ENCODE measurements at places on chromosomes 4 and X. TPM values are rescaled to one million over a fixed set of nuclear protein-coding genes. Genes with fewer than 3 reads are reported as not detected.

GRCh38 chr4:155692361-155692760 is 25.7 kb downstream of the GUCY1A1 start:
- no peaks in the 10 kb centered on the region for H3K36me3 ChIP-seq
- DNase-seq = no peak
- H3K27me3 ChIP-seq = no peaks in the 10 kb centered on the region
- no peaks in the 10 kb centered on the region for H3K4me1 ChIP-seq
- H3K4me3 ChIP-seq = no peak overlapping the region

DNA sequence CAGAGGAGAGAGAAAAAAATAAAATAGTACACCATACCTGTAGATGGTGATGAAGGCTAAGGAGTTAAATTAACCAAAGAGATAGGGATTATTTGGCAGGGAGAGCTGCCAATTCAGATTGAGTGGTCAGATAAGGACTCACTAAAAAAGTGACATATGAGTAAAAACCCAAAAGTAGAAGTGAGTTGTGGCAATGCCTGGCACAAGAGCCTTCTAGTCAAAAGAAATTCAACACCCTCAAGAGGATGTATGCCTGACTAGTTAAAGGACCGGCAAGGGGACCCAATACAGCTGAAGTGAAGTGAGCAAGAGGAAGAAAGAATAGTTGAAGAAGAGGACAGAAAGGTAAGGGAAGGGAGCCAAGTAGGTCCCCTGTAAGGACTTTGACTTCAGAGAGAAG is 34.9 kb downstream of the ELF2 start:
- H3K36me3 ChIP-seq = peaks cover under 1% of the 10 kb centered on the region
- H3K4me3 ChIP-seq = no peak overlapping the region
- DNase-seq = no peak
- peaks cover 10% of the 10 kb centered on the region for H3K4me1 ChIP-seq

DNA sequence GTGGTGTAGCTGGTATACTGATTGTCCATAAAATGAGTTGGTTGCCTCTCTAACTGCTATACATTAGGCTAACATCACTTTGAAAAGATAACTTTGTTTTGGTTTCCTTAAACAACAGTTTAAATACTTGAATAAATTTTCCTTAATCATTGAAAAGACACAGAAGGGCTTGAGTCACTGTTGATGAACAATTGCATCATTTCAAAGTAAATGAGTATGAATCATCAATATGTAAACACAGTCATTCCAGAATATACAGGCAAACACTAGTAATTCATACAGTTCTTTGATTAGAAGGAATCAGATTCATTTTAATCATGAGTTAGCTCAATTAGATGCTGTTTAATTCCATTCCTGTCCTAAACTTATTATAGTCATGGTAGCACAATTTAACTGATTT is 160.6 kb downstream of the AFF2 start:
- H3K36me3 ChIP-seq = no peaks in the 10 kb centered on the region
- no peak overlapping the region for H3K4me3 ChIP-seq
- no peak for DNase-seq
- no peak overlapping the region for H3K27ac ChIP-seq

GRCh38 chr4:86965019-86965976 is 30.5 kb downstream of the AFF1 start:
- H3K36me3 ChIP-seq = peaks cover 3% of the 10 kb centered on the region
- H3K4me1 ChIP-seq = peaks cover 30% of the 10 kb centered on the region
- H3K27me3 ChIP-seq = no peaks in the 10 kb centered on the region
- H3K27ac ChIP-seq = no peak overlapping the region
- no peak overlapping the region for H3K4me3 ChIP-seq

DNA sequence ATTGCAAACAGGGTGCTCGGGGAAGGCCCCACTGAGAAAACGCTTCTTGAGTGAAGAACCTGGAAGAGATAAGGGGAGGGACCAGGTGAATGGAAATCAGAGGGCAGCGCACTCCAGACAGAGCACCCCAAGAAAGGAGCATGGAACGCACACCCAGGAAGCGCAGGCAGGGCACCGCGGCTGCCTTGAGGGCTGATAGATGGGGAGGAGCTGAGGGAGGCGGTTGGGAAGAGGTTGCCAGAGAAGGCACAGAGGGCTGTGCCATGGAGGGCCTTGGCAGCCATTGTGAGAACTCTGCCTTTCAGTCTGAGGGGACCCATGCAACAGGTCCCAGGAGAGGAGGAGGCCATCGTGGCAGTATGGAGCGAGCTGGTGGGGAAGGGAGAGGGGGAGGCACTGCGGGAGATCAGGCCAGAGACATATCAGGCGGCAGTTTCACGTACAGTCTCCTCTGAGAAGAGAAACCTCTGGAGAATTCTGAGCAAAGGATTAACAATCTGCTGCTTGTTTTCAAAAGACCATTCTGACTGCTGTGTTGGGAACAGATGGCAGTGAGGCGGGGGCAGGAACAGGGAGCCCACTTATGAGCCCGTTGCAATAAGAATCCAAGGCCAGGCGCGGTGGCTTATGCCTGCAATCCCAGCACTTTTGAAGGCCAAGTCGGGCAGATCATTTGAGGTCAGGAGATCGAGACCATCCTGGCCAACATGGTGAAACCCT is 83.7 kb downstream of the PCYT1B start:
- no peak overlapping the region for H3K27ac ChIP-seq
- no peak for DNase-seq
- H3K27me3 ChIP-seq = no peaks in the 10 kb centered on the region
- H3K36me3 ChIP-seq = no peaks in the 10 kb centered on the region
- H3K4me3 ChIP-seq = no peak overlapping the region

DNA sequence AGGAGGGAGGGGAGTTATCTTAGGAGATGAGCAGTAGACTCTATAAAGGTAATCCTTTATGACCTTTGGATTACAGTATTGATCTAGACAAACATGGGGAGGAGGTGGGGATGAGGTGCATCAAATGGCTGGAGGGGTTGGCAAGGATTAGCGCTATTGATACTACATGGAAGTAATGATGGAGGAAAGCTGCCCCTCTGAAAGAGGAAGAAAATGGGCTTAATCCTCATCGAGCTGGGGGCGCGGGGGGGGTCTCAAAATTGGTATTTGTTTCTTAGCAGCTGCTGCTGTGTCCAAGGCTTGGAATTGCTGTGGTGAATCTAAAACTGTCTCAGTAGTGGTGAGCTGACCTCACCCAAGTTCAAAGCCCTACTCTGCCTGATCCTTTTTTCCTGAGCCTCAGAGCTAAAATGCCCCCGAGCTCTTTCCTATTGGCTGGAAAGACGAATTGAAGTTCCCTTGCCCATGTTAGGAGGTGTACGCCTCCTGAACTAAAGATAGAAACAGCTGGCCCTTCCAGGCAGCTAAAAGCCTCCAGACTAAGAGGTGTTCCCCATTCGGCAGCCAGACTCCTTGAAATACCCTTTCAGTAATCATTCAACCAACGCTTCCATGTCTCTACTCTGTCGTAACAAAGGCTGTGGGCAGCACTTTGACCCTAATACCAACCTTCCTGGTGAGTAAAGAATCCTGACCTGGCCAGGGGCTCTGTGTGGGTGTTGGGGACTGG is at the start of gene ITGB1BP2:
Gene ITGB1BP2, plus strand, starts transcription at position 556 of the 730 bp plus-strand sequence. Its CDS starts 57 bp downstream, at position 613.
- H3K4me3 ChIP-seq = no peak within 1 kb of the TSS
- peak within 1 kb of the TSS; percentile 75 for H3K27ac ChIP-seq
- H3K36me3 ChIP-seq = peaks cover 67% of the 10 kb centered on the region
- no peaks in the 10 kb centered on the region for H3K27me3 ChIP-seq
- DNase-seq = no peak

DNA sequence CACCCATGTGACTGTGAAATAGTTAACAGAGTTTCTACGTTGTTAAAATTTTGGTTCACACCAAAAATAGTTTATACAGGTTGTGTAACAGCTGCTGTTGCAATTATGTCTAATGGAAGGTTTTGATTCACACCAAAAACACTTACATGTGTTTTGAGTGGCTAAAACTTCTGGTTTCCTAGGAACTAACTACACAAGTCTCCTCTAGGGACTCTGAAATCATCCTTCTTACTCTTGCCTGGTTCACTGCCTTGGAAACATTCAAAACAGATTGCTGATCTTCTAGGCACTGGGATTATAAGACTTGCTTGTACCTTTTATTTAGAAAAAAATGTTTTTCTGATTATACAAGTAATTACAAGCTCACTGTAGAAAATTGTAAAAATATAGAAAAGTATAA is 14.9 kb upstream of the MORC4 start:
- no peak overlapping the region for H3K4me3 ChIP-seq
- DNase-seq = no peak
- H3K27me3 ChIP-seq = no peaks in the 10 kb centered on the region
- H3K36me3 ChIP-seq = no peaks in the 10 kb centered on the region

- H3K4me3 ChIP-seq = peak overlapping the region; percentile 45
- no peaks in the 10 kb centered on the region for H3K27me3 ChIP-seq
- no peak overlapping the region for H3K27ac ChIP-seq
- no peaks in the 10 kb centered on the region for H3K36me3 ChIP-seq
- H3K4me1 ChIP-seq = peaks cover 6% of the 10 kb centered on the region
- no peak for DNase-seq
Measured at GRCh38 chrX:155767876-155768769, 113.0 kb upstream of the VAMP7 start.

GRCh38 chrX:66632981-66633380 is 5.9 kb downstream of the EDA2R start:
- H3K4me3 ChIP-seq = no peak overlapping the region
- DNase-seq = no peak
- H3K36me3 ChIP-seq = no peaks in the 10 kb centered on the region
- H3K27me3 ChIP-seq = peaks cover 1% of the 10 kb centered on the region
- H3K27ac ChIP-seq = no peak overlapping the region

- H3K27ac ChIP-seq = no peak overlapping the region
- H3K4me3 ChIP-seq = no peak overlapping the region
- no peak for DNase-seq
- H3K36me3 ChIP-seq = no peaks in the 10 kb centered on the region
Measured at GRCh38 chrX:45445745-45446412, 245.2 kb upstream of the DIPK2B start.

DNA sequence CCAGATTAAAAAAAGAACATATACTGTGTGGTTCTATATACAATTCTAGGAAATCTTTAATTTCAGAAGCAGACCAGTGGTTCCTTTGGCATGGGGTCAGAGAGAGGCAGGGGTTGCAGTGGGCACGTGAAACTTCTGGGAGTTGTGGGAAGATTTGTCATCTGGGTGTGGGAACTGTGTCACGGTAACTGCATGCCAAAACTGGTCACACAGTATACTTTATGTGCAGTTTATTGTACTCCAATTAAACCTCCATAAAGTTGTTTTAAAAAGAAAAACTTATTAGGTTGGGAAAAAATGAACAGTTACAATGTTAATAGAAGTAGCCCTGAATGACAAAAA is 26.7 kb upstream of the STS start:
- H3K36me3 ChIP-seq = peaks cover 14% of the 10 kb centered on the region
- DNase-seq = no peak
- H3K4me3 ChIP-seq = no peak overlapping the region
- no peaks in the 10 kb centered on the region for H3K27me3 ChIP-seq

DNA sequence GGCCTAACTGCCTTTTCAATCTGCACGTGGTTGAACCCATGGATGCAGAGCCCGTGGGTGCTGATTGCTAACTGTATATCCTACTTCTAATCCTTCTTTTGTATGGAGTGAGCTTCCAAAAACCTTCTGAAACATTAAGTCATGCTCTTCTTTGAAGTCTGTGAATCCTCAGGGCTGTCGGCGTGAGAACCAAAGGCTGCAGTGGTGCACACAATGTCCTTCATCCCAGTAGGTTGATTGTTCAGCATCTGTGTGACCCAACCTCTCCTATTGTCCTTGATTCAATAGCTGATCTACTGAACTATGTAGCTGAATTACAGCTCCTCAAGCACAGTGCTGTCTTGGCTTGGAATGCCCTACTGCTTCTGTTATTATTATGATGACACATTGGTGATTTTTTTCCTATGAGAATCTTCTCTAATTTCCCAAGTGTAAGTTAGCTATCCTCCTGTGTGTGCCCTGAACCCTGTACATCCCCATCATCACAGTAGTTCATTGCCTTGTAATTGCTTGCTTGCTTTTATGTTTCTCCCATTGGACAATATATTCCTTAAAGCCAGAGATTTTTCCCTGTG is 294.6 kb downstream of the TRIML1 start:
- no peaks in the 10 kb centered on the region for H3K4me1 ChIP-seq
- DNase-seq = no peak
- H3K27me3 ChIP-seq = no peaks in the 10 kb centered on the region
- H3K36me3 ChIP-seq = no peaks in the 10 kb centered on the region

- no peaks in the 10 kb centered on the region for H3K27me3 ChIP-seq
- H3K4me1 ChIP-seq = no peaks in the 10 kb centered on the region
- DNase-seq = no peak
- H3K36me3 ChIP-seq = no peaks in the 10 kb centered on the region
- H3K27ac ChIP-seq = no peak overlapping the region
- H3K4me3 ChIP-seq = no peak overlapping the region
Measured at GRCh38 chrX:10393899-10394298, 226.5 kb downstream of the MID1 start.

DNA sequence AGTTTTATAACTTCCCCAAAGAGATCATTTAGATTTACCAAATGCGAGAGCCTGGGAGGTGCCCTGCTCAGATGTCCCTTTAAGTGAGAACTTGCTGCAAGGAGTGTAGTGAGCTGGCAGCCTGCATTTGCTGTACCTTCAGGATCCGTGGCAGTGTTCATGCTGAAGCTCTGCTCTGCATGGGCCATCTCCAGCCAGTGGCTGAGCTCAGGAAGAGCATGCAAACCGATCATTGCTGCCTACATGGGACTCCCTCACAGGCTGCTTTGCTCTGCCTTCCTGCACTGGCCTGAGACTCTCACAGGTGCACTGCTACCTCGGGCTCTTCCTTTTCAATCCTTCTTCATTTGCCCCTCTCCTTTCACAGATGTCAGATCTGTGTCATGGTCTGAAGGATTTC is 152.0 kb upstream of the SFRP2 start:
- H3K27me3 ChIP-seq = peaks cover 35% of the 10 kb centered on the region
- no peak for DNase-seq

GRCh38 chr4:87103691-87104187 is 116.7 kb downstream of the KLHL8 start:
- no peak for DNase-seq
- peaks cover 11% of the 10 kb centered on the region for H3K36me3 ChIP-seq
- peak overlapping the region; percentile 35 for H3K27ac ChIP-seq
- no peak overlapping the region for H3K4me3 ChIP-seq

DNA sequence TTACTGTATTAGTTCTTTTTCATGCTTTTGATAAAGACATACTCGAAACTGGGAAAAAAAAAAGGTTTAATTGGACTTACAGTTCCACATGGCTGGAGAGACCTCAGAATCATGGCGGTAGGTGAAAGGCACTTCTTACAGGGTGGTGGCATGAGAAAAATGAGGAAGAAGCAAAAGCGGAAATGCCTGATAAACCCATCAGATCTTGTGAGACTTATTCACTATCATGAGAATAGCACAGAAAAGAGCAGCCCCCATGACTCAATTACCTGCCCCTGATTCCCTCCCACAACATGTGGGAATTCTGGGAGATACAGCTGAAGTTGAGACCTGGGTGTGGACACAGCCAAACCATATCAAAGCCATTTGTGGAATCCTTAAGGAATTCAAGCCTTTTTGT is 1238.9 kb downstream of the ADGRL3 start:
- no peaks in the 10 kb centered on the region for H3K36me3 ChIP-seq
- H3K4me1 ChIP-seq = no peaks in the 10 kb centered on the region
- no peak overlapping the region for H3K27ac ChIP-seq
- H3K4me3 ChIP-seq = no peak overlapping the region
- H3K27me3 ChIP-seq = no peaks in the 10 kb centered on the region

- H3K27me3 ChIP-seq = no peaks in the 10 kb centered on the region
- H3K4me1 ChIP-seq = peaks cover 11% of the 10 kb centered on the region
- no peaks in the 10 kb centered on the region for H3K36me3 ChIP-seq
- no peak within 1 kb of the TSS for H3K27ac ChIP-seq
Measured at GRCh38 chr4:22692736-22693135, at the start of gene GBA3. Gene GBA3 (plus strand): TSS chr4:22692937.

ADGRL3 gene
- not detected for total RNA-seq

GDPD2 gene
- total RNA-seq = not detected

USP27X gene
- total RNA-seq = 1.3 TPM

DDX53 gene
- total RNA-seq = not detected

CXCL11 gene
- total RNA-seq = not detected
